ENCODE measurements at places on chromosomes 5 and 9.

DNA sequence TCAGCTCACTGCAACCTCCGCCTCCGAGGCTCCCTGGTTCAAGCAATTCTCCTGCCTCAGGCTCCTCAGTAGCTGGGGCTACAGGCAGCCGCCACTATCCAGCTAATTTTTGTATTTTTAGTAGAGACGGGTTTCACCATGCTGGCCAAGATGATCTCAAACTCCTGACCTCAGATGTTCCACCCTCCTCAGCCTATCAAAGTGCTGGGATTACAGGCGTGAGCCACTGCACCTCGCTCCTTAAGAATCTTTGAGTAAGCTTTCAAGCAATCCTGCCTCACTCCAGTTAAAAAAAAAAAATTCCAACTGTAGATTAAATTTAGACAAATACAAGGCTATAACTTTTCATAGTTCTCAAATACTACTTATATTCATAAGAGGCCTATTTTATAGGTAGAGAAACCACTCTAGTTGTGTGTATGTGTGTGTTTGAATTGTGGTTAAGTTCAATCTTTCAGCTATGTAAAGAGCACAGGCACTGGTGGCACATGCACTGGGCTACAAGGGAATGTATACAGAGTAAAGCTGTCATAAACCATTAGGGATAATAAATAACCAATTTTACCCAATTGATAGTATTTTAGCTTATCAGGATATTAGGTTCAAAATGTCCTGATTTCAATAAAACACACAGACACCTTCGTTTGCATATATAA, 50.6 kb upstream of the RAPGEF6 start:
- DNase-seq, result no peak

- no peak for DNase-seq
Measured at GRCh38 chr9:90300611-90301276, 341.9 kb downstream of the DIRAS2 start.

- peak; percentile 73 for DNase-seq
Measured at GRCh38 chr9:92763721-92764380, 782 bp downstream of the BICD2 start.

GRCh38 chr5:10532421-10532820, 31.4 kb upstream of the ANKRD33B start:
- DNase-seq, result no peak

- no peak for DNase-seq
Measured at GRCh38 chr5:83035373-83036100, 41.7 kb downstream of the TMEM167A start.

Data from islet precursor cell (in vitro differentiated cells).